Cerebellar cortex (tissue), 1 donor: ENCODE measurements at places on chromosomes 4 and X.

DNA sequence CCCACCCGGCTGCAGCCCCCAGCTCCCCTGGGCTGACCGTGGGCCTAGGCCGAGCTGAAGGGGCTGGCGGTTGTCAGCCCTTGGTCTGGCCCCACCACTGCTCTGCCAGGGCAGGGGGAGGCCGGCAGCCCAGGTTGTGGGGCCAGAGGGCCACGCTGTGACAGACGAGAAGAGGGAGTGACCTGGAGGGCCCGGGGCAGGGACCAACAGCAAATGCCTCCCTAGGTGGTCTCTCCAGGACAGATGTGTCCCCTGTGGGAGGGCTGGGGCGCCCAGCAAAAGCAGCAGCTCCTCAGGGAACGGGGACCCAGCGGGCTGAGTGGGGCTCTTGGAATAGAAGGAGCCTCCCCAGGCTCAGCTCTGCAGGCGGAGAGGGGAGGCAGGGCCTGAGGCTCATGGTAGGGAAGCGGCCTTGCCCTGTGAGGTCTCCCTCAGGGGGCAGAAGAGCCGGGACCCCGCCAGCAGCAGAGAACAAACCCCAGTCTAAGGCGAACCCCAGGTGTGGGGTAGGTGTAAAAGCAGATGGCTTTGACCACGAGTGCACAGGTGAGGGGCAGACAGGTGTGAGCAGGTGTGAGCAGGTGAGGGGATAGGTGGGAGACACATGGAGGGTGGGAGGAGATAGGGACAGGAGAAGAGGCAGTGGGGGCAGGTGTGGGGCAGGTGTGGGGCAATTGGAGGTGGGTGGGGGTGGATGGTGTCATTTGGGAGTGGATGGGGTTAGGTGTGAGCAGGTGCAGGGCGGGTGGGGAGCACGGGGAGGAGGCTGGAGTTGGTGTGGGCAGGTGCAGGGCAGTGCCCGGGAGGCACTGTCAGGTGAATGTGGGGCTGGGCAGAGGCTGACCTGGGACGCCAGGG, 34.1 kb upstream of the SPON2 start:
- no peak for DNase-seq

DNA sequence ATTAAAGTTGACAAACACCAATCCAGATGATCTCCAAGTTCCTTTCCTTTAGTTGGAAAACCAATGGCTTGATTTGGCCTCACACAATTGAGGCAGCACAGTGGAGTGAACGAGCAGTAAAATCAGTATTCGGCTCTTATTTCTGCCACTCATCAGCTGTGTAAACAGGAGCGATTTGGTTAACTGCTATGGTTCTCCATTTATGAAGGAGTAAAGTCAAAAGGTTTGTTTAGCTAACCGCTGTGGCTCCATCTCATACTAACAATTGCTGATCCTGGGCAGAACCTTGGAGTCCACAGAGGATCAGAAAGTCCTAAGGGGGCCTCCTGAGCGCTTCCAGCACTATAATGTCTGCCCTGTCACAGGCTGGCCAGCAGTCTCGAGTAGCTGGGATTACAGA, 54.5 kb upstream of the EXOC1L start:
- DNase-seq, result no peak

DNA sequence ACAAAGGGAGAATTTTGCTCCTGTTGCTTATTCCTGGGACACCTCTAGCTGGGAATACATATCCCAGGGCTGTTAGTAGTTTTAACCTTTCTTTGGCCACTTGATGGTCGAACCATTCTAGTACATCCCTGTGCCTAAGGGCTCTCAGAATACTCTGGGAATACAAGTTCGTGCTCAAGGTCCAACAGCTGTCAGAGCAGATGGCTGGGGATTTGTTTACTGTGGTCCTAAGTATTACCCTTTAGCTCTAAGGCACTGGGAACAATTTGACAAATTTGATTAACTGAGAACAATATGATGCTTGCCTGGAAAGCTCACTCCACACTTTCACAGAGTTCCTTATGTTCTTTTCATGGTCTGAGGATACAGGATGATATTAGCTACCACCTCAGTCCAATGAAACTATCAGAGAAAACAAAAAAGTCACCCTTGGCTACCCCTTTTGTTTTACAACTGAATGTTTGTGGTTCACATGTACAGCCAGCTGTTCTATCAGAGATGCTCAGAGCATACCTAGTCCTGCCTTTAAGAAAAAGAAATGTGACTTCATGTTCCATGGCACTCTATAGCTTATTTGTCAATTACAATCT, 47.4 kb upstream of the PHOX2B start:
- no peak for DNase-seq

DNA sequence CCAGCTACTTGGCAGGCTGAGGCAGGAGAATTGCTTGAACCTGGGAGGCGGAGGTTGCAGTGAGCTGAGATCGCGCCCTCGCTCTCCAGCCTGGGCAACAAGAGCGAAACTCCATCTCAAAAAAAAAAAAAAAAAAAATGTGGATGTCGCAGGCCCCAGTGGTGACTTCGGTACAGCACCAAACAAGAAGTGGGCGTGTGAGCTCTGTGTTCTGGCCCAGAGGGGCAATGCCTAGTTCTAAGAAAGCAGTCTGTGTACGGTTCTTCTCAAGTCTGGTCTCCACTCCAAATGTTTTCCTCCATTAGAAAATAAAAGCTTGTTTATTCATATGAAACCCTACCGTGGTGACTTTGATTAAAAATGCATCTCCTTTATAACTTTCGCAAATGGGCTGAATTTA, 92.0 kb upstream of the DDX3X start:
- DNase-seq, result no peak

- DNase-seq, result peak; percentile 45
Measured at GRCh38 chrX:69493193-69493592, 10.9 kb upstream of the NALF2 start.

DNA sequence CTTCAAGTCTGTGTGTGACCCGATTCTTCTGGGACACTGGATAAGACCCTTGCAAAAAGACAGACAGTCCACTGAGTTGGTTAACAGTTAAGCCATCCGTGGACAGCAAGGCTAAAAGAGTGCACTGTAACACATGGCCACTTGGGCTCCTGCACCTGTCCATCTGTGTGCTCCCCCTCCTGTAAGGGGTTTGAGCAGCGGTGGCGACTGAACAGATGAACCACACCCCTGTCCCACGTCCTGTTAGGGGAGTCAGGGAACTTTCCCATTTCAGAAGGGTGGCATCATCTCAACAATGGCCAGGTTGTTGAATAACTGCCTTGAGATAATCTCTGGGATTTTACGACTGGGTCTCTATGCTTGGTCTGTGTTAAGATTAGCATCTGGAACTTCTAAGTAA, 178.6 kb downstream of the GRXCR1 start:
- DNase-seq, result no peak

GRCh38 chr4:38902695-38903094, 35.1 kb downstream of the FAM114A1 start:
- peak; percentile 76 for DNase-seq

DNA sequence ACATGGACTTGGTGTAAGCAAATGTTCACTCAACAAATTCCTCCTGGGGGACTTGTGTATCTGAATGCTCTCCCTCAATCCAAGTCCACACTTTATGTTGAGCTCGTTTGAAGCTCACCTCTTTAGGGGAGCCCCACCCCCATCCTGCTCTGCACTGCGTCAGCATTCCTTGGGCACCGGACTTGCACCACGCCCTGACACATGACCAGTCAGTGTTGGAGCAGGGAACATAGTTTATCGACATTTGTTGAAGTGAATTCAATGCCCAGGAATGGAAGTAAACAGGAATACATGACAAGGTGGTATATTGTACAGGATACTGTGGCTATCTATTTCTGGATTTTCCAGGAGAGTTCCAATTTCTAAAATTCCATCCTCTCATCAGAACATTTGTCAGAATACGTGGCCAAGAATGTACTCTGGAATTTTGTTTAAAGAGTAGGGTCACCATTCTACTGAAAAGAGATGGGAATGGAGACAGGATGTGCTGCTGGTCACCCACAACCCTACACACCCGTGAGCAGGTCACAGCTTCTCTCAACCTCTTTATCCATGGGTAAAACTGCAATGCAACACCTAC, 60.0 kb upstream of the LNX1 start:
- no peak for DNase-seq

- DNase-seq, result no peak
Measured at GRCh38 chr4:6881908-6882307, 27.7 kb upstream of the TBC1D14 start.

- DNase-seq, result no peak
Measured at GRCh38 chrX:13763489-13763888, 28.9 kb downstream of the OFD1 start.

DNA sequence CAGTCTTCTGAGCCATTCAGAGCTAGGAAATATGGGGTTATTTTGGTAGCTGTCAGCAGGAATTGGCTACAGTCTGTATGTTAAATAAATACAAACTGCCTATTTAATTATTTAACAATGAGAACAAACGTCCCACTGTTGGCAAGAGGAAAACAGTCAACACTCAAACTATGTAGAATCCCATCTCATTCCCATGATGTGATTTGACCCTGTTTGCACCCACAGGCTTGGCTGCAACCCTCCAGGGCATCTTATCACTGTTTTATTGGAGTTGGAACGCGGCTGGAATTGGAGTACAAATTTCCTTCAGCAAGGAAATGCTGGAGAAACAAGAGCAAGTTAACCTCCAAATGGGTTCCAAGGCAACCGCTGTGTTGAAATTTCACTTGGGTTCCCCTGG, 124.0 kb downstream of the KIT start:
- no peak for DNase-seq

- DNase-seq, result no peak
Measured at GRCh38 chrX:130295519-130296296, 27.0 kb upstream of the ZNF280C start.

- DNase-seq, result no peak
Measured at GRCh38 chr4:11548597-11549082, 119.9 kb upstream of the HS3ST1 start.

DNA sequence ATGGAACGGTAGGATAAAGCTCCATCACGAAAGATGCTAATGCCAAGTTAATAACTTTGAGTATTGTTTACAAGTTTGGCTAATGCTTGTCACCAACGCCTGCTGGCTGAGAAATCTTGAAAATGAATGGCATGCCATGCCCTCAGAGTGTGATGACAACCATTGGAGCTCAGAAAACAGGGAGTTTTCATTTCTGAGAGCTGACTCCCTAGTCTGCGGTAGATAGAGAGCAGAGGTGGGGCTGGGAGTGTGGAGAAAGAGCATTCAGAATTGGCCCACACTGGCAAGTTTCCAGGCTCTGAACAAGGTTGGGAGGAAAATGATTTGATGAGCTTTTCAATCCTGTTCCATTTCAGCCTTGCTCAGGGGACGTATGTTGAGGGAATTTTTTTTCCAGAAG, 183.9 kb downstream of the CPEB2 start:
- DNase-seq, result no peak
